ENCODE measurements at places on chromosomes 7 and 10.

DNA sequence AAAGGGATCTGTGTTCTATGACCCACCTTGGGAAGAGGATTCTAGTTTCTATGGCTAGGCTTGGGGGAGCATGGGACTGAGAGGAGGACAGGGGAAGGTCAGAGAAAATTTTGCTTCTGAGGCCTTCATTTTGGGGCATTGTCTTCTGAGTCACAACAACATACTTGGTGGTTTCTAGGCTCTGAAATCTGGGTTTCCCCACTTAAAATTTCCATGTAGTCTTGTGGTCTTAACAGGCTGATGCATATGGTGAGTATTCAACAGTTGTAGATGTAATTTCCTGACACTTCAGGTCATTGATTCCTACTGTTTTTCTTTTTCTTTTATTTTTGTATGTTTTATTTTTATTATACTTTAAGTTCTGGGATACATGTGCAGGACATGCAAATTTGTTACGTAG, 88.5 kb downstream of the ANKRD7 start:
- DNase-seq = no peak

DNA sequence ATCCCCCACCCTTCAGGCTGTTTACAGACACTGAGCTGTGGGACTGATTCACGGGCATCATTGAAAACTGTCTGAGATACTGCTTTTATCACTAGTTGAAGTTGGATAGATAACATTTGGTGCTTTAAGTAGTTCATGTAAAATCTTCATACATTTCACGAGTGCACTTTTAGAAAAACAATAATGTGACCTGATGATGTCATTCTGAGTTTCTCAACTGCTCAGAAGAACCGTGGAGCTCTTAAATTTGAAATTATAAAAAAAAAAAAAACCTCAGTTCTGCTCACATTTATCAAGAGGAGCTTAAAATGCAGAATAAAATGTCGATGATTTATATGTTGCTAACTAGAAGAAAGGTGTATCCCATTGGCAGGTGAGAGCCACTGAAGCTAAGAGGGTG, 81.5 kb downstream of the GALNT11 start:
- DNase-seq = no peak

GRCh38 chr7:2785071-2785500, 59.0 kb downstream of the GNA12 start:
- DNase-seq = no peak

DNA sequence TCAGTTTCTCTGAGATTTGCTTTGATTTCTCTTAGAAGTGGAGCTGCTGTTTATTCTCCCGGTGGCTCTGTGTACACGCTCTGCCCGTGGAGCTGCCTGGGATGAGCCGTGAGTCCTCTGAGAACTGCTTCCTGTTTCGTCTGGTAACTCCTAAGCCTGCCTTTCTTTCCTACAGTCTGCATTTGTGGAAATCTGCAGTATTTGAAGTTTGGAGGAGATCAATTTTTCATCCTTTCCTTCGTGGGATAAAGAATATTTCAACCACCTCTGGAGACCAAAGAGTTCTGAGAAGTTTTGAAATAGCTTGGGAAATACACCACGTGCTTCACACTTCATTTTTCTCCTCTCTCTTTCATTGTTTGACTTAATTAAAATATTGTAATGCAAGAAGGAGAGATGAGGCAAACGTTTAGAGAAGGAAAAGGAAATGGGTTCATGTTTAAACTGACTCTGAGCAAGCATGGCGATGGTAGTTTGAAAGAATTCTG, 311.9 kb downstream of the LRMDA start:
- DNase-seq = no peak

DNA sequence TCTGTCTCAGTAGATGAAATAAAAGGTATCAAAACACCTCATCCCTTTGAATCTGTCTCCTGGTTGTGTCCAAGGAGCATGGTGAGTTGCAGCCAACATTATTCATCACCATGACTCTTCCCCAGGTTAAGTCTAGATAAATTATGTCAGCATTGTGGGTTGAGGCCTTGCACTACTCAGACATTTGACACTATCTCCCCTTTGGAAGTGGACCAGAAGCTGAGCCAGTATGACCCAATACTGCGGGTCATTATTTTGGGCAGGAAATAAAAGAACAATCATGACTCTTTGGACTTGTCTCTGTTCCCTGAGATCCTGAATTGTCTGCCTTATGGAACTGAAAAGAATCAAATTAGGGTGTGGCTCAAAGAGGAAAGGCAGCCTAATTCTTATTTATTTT, 168.2 kb upstream of the FAM171A1 start:
- no peak for DNase-seq

GRCh38 chr7:117001283-117001682, 48.0 kb downstream of the ST7 start:
- DNase-seq = no peak

GRCh38 chr10:49185213-49185612, 3.0 kb downstream of the TMEM273 start:
- no peak for DNase-seq

GRCh38 chr10:14381475-14381874, 50.8 kb upstream of the FRMD4A start:
- DNase-seq = no peak

DNA sequence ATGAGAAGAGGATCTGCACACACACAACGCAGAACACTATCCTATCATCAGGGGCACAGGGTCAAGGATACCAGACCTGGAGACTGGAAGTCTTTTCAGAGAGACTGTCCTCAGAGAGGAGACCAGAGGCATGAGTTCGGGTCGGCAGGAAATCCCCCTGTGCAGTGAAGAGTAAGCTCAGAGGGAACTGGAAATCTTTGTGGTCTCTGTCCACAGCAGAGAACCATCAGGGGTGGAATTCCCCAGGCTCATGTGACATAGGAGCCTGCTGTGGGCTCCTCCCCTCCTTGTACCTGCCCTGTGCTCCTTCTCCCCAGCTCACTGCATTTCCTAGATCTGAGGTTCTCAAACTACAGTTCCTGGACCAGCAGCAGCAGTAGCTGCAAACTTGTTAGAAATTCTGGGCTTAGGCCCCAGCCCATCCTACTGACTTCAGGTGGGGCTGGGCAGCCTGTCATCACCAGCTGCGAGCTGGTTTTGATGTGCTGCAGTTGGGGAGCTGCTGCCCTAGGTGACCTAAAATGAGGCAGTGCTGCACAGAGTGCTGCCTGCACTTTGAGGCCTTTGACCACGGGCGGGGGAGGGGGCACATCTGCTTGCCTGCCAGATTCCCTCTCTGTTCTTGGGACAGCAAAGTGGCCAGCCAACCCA, 2.4 kb downstream of the ZMIZ2 start:
- peak; percentile 79 for DNase-seq
